Stimulated activated CD4-positive, alpha-beta T cell treated with anti-CD3 and anti-CD28 coated beads, TNF-alpha, amount 100 ng/mL, for 24 hours (primary cell): ENCODE measurements at places on chromosomes 3 and 15.

GRCh38 chr15:78752492-78753358 is 58.5 kb downstream of the ADAMTS7 start:
- DNase-seq: no peak

- no peak for DNase-seq
Observed at GRCh38 chr15:79132361-79132760, 41.8 kb upstream of the RASGRF1 start.

- DNase-seq: no peak
Observed at GRCh38 chr15:99677540-99678134, 55.6 kb downstream of the LYSMD4 start.

- DNase-seq: no peak
Observed at GRCh38 chr15:38069511-38070011, 135.1 kb downstream of the TMCO5A start.

DNA sequence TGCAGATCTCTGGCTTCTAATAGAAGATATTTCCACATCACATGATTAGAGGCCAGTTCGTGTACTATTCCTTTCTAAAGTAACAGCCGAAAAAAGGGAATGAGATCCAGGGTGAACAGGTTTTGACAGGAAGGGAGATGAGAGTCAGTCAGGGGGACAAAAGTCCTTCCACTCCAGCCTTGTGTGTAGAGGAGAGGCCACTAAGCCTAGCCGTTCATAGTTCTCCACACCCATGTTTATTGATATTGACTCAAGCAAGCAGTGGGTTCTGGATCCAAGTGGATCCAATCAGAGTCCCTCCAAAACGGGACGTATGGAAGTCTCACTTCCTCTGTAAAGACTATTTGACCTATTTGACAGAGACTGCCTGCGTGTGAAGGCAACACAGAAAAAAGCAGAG is 80.4 kb upstream of the LRIG1 start:
- no peak for DNase-seq

- no peak for DNase-seq
Observed at GRCh38 chr3:192063570-192063969, 602.6 kb downstream of the PYDC2 start.

DNA sequence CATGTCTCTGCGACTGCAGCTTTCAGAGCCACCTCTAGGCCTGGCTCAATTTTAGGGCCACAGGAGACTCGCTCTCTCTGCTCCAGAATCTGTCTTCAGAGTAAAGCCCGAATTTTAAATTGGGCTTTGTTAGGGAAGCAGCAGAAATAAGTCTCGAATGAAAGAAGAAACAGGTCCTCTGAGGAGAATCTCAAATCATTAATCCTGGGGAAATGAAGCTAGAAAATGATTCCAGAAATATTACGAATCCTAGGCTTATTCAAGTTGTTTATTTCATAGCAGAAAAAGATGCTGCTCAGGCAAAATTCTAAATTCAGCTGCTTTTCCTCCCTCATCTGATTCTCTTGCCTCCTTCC is 114.2 kb upstream of the THBS1 start:
- no peak for DNase-seq

DNA sequence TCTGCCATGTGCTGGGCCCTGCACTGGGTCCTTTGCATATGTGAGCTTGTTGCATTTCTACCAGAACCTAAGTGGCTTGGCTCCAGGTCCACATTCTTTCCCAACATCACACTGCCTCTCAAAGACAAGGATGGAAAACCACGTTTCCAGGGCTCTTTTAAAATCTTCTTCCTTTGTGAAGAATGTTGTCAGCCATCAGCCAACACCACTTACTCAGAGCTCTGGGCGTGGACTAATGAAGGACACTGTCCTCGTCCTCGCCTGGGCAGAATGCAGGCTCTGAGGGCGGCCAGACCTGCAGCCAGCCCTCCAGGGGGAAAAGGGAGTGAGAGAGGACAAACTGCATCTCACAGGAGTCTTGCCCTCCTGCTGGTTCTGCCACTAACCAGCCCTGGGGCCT is 49.7 kb downstream of the MAGEF1 start:
- no peak for DNase-seq

GRCh38 chr3:56885453-56885852 is 83.7 kb upstream of the ARHGEF3 start:
- no peak for DNase-seq

DNA sequence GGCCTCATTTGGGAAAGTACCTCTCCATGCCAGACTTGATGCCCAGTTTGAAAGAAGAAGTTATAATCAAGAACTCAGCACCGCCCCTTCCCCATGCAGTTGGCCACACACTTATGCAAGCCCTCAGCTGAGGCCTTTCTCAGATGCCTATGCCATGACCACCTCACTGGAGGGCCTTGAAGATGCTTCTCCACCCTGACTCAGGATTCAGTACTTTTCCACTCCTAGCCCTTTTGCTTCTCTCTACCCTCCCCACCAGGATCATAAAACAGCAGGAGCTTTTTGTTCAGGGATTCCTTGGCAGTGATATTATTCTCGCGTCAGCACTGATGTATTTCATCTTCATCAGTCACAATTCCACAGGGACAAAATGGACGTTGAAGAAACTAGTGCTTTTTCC is 313.5 kb downstream of the PYDC2 start:
- DNase-seq: no peak

GRCh38 chr3:111595232-111595631 is at the start of gene ZBED2:
Gene ZBED2 (minus strand): TSS chr3:111595346. CDS start chr3:111594201, 1,145 bp downstream.
- DNase-seq: no peak

GRCh38 chr3:43759297-43759782 is 68.6 kb downstream of the ABHD5 start:
- no peak for DNase-seq

- DNase-seq: no peak
Observed at GRCh38 chr3:161050935-161051334, 54.2 kb downstream of the B3GALNT1 start.

GRCh38 chr3:119856695-119857094 is 74.8 kb downstream of the NR1I2 start:
- DNase-seq: no peak

DNA sequence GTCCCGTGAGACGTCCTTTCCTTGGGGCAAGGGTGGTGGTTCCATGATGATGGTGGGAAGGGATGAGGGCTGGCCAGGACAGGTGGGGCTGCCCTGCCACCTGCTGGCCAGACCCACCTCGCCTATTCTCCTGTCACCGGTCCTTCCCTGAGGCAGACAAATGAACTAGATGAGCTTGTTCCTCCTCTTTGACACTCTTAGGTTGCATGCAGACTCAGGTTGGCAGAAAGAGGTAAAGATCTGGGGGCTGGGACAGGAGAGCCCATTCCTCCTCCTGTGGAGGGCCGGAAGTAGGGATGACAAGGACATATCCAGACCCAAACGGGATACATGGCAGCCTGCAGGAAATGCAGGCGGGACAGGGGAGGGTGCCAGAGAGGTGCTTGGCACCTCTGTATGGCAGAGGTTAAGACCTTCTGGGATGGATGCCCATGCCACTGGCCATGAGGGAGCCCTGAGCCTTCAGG is 38.6 kb downstream of the ACSBG1 start:
- DNase-seq: peak; percentile 25

DNA sequence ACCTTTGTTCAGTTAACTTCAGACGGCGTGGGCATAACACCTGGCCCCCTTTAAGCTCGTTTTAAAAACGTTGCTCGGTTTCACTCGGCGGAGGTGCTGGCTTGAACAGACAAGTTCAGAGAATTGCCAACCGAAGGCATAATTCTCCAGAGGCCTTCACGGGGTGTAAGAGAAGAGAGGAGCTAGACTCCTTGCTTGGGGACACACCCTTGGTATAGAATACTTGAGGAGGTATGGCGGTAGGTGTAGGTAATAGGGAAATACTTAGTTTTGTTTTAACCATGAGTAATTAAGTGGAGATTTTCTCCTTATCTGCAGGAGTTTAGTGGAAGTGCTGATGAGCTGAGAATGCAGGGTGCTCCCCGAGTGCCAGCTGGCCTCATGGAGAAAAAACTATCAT is 921 bp downstream of the FBXL2 start:
- no peak for DNase-seq

- no peak for DNase-seq
Observed at GRCh38 chr3:189160519-189161309, 11.1 kb upstream of the TPRG1 start.

DNA sequence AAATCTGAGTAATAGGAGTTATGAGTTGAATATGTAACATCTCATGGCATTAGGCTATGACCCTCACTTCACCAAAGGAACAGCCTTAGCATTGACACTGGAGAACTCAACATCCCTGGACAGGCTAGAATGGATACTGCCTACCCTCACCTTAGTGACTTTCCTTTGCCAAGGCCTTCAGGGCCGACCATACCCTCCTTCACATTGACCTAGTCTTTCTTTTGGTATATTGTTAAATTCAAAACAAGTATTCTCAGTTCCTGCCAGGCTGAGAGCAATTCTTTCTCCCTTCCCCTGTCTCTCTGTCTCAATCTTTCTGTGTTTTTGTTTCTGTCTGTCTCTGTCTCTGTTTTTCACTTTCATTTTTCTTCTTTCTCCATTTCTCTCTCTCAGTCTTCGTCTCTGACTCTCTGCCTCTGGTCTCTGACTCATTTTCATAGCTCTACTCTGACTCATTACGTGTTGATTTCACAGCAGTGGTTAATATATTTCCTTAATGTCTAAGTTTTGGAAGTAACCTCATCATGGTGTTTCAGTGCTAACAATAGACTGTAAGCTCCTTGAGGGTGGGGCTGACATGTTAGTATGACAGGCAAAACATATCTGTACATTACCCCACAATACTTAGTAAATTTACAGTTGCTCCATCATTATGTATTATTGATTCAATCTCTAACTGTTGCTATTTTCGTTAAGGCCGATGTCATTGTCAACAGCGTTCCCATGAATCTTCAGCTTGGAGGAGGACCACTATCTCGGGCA is 32.5 kb downstream of the PARP15 start:
- DNase-seq: no peak

DNA sequence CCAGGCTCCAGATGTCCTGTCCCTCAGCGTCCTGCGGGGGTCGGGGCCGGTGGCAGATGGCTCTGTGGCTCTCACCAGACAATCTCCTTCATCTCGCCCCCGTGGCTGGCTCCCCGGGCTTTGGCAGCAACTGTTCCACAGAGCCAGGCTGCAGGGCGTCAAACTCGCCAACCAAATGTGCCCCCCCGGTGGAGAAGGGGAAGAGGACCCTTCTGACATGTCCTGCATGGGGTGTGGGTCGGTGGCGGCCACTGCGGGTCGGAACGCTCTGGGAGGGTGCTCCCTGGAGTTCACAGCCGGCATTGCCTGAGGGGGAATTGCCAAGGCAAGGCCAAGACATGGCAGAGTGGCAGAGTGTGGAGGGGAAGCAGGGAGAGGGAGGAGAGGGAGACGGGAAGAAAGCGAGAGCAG is 36.0 kb downstream of the BDH1 start:
- no peak for DNase-seq

DNA sequence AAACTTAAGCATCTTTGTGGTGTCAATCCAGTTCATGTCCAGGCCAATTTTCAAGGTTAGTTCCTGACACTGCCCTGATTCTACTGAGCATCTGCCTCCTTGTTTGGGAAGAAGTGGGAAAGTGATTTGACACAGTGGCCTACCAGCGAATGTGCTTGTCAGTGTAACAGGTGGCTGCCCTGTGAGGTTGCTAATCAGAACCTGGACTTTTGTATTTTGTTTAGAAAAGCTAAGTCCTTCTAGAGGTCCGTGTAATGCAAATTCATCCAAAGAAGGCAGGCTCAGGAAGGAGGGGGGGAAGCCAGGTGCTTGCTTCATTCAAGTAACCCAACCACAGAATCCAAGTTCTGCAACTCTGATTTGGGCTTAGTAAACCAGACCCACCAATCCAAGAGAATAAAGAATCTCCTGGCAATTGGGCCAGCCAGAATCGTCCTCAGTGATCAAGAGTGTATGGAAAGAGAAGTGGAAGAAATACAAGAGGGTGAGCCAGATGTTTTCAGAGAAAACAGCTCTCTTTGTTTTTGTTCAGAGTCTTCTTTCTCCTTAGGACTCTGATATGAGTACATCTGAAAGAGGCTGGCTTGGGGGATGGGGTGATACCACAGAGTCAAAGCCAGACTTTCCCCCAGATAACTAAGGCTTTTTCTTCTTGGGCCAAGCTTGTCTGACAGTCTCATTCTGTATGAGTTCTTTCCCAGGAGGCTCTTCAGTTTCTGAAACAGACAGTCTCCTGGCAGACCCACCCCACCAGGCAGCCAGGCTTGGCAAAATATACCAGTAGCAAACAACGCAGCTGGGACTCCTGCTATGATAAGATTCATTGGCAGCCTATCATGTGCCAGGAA is 508.9 kb upstream of the TBL1XR1 start:
- no peak for DNase-seq

GRCh38 chr3:23254282-23254681 is 51.2 kb downstream of the UBE2E2 start:
- DNase-seq: no peak

DNA sequence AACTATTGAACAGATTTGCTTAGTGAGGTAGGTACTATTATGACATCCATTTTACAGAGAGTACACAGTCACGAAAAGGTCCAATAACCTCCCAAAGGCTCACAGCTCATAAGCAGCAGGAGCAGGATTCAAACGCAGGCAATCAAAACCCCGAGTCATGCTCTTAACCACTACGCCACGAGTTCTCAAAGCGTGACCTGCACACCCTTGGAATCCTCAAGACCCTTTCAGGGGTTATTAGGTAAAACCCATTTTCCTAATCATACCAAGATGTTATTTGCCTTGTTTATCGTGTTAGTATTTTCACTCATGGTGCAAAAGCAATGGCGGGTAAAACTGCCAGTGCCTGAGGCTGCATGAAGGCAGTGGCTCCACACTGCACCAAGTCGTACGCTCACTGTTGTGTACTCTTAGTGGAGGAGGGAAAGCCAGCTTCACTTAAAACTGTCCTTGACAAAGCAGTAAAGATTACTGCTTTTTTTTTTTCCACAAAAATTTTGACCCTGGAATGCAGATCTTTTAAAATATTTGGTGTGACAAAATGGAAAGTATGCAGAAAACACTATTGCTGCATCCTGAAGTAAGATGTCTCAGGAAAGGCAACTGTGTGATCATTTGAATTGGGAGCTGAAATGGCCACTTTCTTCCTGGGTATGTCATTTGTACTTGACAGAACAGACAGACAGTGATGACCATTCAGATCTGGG is 96.1 kb downstream of the IGF2BP2 start:
- DNase-seq: no peak

DNA sequence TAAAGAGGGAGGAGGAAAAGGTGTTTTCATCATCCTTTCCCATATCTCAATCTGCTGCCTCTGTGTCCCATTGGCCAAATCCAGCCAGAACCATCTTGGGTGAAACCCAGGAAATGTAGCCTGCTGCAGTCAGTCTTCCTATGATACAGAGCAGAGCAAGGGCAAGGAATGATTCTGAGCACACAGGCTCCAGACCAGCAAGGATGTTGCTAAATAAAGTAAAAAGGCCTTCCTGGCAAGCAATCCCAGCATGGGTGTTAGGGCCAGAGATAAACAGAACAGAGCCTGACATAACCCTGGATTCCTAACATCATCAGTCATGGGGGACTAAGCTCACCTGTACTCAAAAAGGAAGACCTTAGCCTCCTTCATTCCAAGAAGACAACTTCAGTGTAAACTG is 90.7 kb upstream of the AGTR1 start:
- DNase-seq: no peak

GRCh38 chr3:58190291-58190690 is 20.5 kb downstream of the DNASE1L3 start:
- DNase-seq: no peak

- DNase-seq: no peak
Observed at GRCh38 chr15:39919748-39920509, at the start of gene GPR176. Gene GPR176 (minus strand): TSS chr15:39920266. CDS start chr15:39920026, 240 bp downstream.

GRCh38 chr3:69385723-69386555 is at the start of gene FRMD4B:
Gene FRMD4B (minus strand): TSS chr3:69386088. CDS start chr3:69385989, 99 bp downstream.
- peak; percentile 31 for DNase-seq
